Activated gamma-delta T cell (primary cell): ENCODE measurements at places on chromosomes 6 and 20.

DNA sequence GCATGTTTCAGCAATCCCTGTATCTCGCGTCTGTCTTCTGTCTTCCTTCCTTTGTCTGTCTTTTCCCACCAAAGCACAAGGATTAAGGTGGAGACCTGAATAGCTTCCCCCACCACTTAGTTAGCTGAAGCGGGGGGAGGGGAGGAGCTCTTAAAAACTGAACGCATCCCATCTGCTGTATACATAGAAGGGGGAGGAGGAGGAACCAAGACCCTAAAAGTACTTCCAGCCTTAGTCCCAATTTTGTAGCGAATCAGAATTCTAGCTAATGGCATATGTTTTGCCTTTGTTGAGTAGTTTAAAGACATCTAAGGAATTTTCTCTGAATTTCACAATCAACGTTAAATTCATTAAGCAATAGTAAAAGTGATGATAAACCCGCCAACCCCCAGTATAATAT lies 47.9 kb downstream of the GNAS start:
- DNase-seq = no peak

DNA sequence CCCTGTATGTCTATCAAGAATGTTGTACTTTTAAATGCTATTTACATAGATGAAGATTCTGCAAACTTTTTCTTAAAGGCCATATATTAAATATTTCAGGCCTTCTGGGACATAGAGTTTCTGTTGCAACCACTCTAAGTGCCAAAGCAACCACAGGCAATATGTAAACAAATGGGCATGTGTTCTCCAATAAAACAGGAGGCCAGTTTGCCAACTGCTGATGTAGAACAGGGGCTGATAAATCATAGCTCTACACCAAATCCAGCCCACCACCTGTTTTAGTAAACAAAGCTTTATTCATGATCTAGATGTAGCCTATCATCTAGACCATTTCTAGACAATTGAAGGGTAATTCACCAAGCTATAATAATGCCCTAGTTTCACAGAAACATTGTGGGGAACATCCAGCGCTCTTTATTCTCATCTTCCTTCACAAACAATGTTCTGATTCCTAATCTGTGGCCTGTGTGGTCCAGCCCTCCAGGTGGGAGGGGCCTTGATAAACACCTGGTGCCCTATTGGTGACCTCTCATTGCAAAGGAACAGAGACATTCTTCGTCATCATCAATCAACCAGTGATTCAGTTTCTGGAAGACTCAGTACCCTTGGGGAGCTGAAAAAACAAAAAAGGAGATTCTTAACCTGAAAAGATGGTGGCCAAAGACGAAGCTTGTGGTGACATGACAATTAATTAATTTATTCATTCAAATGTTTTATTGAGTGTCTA lies 80.2 kb downstream of the PREP start:
- DNase-seq = no peak

- no peak for DNase-seq
These were observed 862 bp upstream of the TFAP2C start for GRCh38 chr20:56628015-56628872.

DNA sequence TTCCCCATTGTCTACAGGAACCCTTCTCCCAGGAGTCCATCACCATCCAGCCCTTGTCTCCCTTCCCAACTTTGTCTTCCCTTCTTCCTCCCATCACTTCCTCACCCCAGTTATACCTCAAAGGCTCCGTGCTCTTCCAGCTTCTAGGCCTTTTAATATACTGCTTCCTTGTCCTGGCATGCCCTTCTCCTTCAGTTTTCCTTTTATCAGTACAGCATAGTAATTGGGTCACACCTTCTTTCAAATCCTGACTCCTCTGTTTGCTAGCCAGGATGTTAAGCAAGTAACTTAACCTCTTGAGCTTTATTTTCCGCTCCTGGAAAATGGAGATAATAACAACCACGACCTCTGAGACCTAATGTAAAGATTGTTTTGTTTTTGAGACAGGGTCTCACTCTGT lies 54.9 kb upstream of the PNRC1 start:
- DNase-seq = no peak

DNA sequence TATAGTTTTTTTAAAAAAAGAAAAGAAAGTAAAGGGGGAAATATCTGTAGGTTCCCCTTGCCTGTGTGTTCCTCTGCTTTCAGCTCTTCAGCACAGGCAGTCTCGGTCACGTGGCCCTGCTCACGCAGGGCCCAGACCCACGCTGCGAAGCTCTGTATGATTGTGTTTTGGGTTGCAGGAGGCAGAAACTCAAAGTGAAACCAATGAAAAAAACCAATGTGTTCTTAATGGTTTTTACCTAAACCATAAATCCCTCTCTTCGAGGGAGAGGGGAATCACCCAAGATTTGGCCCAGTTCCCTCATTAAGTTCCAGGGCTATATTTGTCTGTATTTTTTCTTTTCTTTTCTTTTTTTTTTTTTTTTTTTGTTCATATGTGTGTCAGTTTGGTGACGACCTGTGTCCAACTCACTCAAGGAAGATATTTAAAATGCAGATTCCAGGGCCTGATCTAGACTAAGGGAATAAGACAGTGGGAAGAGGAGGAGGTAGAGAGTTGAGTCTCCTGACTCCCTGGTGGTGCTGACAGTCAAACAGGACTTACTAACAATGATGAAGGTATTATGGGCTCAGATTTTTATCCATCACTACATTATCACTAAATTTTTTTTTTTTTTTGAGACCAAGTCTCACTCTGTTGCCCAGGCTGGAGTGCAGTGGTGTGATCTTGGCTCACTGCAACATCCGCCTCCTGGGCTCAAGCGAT lies 33.8 kb upstream of the RREB1 start:
- peak; percentile 10 for DNase-seq

- DNase-seq = no peak
These were observed 58.4 kb upstream of the ARID1B start for GRCh38 chr6:156718647-156719394.

DNA sequence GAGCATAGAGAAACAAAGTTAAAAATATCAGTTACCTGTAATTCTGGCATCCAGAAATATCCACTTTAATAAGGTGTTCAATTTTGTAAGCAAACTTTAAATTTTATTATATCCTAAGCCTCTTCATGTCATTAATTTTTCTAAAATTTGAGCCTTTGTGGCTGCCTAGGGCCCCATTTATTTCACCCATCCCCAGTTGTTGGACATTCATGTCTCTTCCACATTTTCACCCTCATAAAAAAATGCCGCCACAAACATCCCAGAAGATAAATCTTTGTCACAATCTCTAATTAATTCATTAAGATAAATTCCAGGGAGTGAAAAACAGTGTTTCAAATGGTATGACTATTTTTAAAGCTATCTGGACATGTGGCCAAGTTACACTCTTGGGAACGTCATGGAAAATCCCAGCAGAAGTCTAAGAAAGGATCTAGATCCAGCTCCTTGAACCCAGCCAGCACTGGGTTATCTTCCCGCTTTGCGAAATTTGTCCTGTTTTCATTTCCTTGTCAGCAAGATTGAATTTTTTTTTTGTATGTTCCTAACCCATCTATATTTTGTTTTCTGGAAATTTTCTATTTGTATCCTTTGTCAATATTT lies 97.2 kb downstream of the TMEM242 start:
- DNase-seq = no peak

DNA sequence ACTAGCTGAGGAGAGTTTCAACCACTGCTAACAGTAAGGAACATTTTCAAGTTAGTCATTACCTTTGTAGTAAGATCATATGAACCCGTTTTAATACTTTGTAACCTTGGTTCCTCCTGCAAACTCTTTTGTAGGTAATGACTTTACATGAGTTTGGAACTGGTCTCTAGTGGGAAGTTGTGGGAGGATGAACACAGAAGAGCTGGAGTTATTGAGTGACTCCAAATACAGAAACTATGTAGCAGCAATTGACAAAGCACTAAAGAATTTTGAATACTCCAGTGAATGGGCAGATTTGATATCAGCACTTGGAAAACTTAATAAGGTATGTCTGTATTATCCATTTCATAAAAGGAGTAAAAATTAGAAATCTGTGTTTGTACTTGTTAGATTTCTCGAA lies 29.3 kb downstream of the DOP1A start:
- no peak for DNase-seq

GRCh38 chr6:12748411-12748810 lies 31.8 kb downstream of the PHACTR1 start:
- DNase-seq = no peak

DNA sequence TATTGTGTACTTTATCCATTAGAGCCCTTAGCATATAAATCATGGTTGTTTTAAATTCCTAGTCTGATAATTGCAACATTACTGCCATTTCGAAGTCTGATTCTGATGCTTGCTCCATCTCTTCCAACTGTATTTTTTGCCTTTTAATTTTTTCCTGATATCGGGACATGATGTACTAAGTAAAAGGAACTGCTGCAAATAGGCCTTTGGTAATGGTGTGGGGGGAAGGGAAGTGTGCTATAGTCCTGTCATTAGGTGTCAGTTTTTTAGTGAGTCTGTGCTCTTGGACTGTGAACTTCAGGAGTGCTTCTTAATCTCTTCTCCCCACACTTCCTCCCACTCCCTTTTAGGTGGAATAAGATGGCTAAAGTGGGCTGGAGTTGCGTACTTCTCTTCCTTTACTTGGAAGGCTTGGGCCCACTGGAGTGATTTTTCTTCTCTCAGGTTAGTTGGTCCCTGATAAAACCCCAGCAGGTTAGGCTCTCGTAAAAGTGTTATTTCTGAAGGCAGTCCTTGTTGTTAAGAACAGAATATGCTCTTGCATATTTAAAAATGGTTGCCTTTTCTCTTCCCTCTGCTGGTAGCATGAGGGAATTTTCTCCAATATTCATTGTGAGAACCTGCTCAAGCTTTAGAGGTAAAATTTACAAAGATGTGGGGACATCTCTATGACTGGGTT lies 18.1 kb downstream of the STXBP5 start:
- DNase-seq = no peak

DNA sequence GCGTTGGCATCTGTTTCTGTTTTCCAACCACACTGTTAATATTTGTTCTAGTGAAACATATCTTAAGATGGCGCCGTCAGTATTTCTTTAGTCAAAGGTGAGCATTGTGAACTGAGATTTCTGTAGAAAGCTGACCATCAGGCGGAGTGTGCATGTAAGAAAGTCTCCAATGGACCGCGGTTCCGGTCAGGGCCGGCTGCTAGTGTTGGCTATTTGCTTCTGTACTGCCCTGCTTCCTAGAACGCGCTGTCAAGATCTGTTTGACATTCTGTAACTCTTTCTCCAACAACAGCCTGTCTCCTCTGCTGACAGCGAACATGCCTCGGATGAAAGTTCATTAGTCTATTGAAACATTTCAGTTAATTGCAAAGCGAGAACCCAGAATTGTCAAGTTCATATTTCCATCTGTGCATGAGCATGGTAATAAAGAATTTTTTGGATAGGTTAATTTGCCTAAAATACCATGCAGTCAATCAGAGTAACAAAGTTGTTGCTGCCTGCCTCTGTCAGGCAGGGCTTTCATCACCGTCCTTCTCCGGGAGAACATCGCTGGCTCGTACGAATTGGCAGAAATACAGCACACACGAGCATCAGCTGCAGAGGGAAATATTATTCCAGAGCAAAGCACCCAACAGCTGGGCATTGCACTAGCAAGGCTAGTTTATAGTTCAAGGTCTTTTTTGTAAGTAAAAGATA lies 369.1 kb downstream of the CDH4 start:
- DNase-seq = no peak

- DNase-seq = no peak
These were observed 3.5 kb downstream of the MCM9 start for GRCh38 chr6:118931436-118931835.
